ENCODE measurements at places on chromosomes 5 and 9.

DNA sequence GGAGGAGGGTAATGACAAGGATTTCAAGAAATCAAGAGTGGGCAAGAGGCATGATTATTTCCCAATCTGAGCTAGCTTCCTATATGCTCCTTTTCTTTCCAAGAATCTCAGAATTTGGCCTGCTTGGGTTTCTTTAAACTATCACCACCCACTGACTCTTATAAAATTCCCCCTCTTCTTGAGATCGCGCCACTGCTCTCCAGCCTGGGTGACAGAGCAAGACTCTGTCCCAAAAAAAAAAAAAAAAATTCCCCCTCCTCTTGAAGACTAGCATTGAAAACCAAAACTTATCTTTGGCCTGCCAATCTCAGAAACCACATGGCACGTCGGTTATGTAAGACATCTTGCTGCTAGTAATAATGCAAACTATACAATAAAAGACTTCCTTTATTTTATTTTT lies 3.4 kb upstream of the DMXL1 start:
- DNase-seq = no peak

GRCh38 chr9:114288193-114289091 lies 34.5 kb upstream of the ORM1 start:
- DNase-seq = no peak

- no peak for DNase-seq
Measured at GRCh38 chr5:59891962-59892643, 1.4 kb downstream of the PDE4D start.

DNA sequence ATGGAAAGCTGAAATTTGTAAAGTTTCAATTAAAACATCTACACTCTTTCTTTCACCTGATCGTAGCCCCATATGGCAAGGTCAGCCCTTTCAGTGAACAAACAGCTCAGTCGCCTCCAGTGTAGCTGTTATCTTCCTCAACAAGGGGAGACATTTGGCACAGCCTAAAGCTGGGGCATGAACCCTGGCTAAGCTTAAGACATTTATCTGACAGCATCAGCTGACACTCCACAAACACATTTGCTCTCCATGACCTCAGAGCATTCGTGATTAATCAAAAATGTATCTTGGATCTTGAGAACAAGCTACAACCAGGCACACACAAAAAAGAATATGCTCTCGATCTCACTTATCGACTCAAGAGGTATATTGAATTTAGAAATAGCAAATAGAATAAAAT lies 67.3 kb downstream of the POU5F2 start:
- no peak for DNase-seq

DNA sequence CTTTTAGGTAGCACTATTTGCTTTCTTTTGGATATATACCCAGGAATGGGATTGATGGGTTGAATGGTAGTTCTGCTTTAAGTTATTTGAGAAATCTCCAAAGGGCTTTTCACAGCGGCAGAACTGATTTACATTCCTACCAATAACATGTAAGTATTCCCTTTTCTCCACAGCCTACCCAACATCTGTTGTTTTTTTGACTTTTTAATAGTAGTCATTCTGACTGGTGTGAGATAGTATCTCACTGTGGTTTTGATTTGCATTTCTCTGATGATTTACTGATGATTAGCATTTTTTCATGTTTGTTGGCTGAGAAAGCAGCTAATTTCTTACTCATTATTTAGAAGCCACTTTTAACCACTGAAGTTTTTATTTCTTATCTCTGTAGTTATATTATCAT lies 221.1 kb upstream of the ACTBL2 start:
- no peak for DNase-seq

GRCh38 chr9:133845440-133845839 lies 107.3 kb upstream of the SARDH start:
- no peak for DNase-seq

DNA sequence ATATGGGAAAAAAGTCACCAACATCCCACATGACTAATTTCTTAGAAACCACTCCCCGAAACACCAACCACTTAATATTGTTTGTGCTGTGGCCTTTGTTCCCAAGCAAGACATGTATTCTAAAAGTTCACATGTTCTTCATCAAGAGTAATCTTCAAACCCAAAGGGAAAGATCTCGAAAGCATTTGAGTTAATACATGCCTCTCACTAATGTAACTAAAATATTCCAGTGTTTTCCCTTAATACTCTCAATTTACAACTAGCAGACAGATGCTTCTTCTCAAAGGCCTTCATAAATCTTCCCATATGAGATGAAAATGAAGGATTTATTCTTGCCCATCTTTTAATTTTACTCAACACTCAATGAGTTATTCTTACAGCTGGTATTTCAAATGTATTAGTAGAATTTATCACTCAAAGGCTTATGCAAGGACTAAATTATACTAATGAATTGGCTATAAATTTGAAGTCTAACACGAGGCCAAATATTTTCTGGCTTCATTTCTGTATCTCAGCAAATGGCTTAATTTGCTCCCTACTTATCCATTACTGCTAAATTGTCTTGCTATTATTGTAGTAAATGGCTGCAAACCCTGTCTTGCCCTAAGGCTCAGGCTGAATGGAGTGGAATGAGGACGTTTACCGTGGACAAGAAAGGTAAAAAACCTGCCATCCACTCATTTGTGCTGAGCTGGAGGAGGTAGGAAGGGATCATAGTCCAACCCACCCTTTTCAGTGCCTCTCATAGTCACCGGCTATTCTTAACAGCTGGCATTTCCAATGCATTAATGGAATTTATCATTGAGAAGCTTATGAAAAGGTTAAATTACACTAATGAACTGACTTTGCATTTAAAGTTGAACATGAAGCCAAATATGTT lies 474.4 kb downstream of the RASEF start:
- no peak for DNase-seq

GRCh38 chr5:142984011-142984410 lies 213.8 kb downstream of the ARHGAP26 start:
- DNase-seq = no peak

- no peak for DNase-seq
Measured at GRCh38 chr9:93979721-93980120, 24.6 kb upstream of the BARX1 start.

- no peak for DNase-seq
Measured at GRCh38 chr9:124544535-124544934, 37.3 kb upstream of the NR5A1 start.

DNA sequence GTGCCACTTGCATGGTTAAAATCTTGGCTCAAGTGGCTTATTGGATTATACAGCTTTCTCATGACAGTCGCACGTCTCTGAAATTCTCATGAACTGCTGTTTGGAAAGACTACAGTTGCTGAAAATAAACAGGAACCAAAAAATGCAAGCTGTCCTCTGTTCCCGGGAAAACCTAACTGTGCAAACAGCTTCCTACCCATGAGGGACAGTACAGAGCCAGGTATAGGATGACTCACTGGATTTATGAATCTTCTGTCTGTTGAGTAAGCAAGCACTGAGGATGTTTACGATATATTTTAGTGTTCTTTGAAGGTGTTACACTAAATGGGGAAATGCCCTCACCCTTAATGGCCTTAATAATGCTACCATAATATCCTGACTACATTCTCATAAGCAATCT lies 380.3 kb upstream of the TNC start:
- no peak for DNase-seq

- DNase-seq = no peak
Measured at GRCh38 chr5:116068028-116068632, 16.7 kb upstream of the COMMD10 start.

GRCh38 chr9:116337015-116337414 lies 183.4 kb downstream of the PAPPA start:
- DNase-seq = no peak

DNA sequence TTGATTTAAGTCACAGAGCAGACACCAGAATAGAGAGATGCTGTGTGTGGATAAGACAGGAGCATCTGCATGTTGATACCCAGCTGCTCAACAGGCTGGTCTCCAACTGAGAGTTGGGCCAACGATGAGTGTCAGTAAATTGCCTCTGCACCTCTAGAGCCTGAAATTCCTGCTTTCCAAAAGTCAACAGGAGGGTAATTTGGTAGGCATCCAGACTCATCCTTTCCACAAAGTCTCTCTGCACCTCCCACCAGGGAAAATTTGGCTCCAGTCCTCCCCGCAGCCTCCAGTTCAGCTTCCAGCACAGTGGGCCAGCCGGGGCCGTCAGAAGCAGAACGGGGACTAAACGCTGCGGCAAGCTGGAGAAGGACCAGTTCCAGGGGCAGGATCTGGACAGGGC lies 136.9 kb downstream of the RFK start:
- no peak for DNase-seq

GRCh38 chr5:85549229-85549628 lies 1068.5 kb upstream of the COX7C start:
- no peak for DNase-seq

- DNase-seq = no peak
Measured at GRCh38 chr5:133274597-133274935, 222.8 kb downstream of the HSPA4 start.

- no peak for DNase-seq
Measured at GRCh38 chr5:71862087-71862486, 143.0 kb downstream of the CARTPT start.

DNA sequence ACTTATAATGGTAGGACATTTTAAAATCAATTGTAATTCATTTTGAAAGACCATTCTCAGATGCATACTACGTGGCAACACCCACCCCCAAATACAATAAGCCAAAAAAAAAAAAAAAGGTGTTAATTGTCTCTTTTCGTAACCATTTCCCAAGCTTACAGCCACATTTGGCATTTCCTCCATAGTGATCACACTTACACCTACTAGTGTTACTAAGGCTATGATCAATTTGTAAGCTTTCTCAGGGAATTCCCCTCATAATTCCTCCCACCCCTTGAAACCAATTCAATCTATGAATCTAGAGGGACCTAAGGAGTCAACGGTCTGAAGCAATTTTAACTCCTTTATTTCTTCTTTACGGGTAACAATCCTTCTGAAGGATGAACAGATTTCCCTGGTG lies 40.1 kb downstream of the NR2F1 start:
- no peak for DNase-seq

- DNase-seq = no peak
Measured at GRCh38 chr9:81776390-81776789, 87.0 kb upstream of the TLE1 start.

DNA sequence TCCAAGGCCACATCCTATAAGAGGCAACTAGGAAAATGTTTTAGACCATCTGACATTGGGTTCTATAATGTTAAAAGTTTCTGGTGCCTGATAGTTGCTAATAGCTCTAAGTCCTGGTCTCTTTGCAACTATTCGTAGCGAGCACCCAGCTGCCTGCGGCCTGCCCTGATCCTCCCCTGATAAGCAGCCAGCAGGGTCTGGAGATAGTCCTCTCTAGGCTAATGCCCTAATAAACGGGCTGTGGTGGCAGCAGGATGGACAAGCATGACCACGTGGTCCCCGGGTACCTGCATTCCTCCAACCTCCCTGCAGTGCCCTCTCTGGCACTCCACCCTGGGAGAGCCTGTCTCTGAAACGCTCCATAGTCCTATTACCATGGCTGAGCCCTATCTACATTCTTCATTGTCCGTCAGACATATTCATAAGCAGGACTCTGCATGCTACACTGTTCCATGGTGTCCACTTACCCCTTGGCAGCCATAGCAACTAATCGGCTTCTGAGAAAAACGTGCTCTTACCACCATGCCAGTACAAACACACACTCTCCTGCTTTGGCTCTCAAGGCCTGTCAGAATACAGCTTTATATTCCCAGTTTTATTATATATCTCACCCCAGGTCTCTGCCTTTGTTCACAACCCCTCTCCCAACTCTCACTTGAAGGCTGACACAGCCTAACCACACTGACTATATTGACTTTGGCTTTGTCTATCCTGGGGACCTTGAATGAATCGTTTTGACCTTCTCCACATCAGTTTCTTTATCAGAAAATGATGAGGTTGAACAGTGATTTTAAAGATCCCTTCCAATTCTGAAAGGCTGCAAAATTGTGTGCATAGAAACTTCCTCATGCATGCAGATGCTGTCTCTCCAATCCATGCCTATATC lies 49.9 kb upstream of the DAPK1 start:
- DNase-seq = no peak

DNA sequence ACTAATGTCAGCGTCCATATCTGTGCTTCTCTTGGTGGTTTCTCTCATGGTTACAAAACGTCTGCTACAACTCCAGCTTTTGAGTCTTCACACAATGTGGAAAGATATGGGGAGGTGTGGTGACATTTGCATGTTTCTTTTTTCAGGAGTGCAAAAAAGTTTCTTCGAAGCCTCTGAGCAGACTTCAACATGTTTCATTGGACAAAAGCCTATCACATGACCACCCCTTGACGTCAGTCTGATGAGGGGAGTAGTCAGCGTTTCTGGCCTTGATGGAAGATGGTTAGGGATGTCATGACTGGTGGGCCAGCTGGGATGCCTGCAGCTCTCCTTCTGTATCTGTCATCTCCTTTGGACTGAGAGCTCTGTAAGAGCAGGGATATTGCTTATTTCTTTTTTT lies 61.4 kb downstream of the PTPDC1 start:
- DNase-seq = no peak

DNA sequence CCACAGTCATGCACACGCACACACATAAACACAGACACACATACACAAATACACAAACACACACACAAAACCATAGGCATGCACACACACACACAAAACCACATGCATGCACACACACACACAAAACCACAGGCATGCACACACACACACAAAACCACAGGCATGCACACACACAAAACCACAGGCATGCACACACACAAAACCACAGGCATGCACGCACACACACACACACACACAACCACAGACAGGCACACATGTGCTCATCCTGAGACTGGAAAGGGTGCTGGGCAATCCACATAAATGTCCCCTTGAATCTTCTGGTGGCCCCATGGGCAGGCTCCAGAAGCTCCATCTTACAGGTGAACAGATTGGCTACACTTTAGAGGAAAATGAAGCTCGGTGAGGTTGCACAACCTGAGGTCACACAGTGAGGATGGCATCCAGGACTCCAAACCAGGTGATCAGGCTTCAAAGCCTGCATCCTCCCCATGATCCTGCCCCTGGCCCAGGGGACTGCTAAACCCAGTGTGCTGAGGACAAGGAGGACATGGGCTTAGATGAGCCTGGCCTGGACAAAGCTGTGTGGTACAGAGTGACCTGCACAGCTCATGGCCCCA lies 144.8 kb downstream of the GADD45G start:
- DNase-seq = no peak

GRCh38 chr9:87954230-87954629 lies 20.1 kb downstream of the CDK20 start:
- DNase-seq = no peak

DNA sequence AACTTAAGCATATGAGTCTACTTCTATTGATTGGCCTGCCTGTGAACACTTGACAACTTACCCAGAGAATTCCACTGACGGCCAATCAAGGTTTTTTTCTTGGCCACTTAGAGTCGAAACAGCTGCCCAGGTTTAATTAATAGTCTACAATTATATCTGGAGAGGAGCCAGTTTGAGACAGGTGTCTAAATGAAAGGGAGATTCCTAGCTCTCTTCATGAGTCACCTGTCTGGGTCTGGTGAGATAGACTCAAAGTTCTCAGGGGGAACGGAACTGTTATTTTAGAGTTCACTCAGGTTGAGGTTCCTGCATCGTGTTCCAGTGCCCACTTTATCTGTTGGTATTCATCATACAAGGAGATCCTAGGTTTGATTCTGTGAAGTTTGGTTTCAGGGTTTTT lies 111.0 kb downstream of the CD180 start:
- no peak for DNase-seq

Measured in stimulated activated CD8-positive, alpha-beta memory T cell treated with anti-CD3 and anti-CD28 coated beads, Interleukin-7, amount 100 ng/mL, for 48 hours (primary cell).